ENCODE measurements at places on chromosomes 3 and 15. TPM values are rescaled to one million over a fixed set of nuclear protein-coding genes. Genes with fewer than 3 reads are reported as not detected.

RBP2 gene
- total RNA-seq, result not detected

PLIN1 gene
- 15.8 TPM for total RNA-seq

TMED3 gene
- 126 TPM for total RNA-seq

EDC3 gene
- total RNA-seq, result 15.7 TPM

KIAA1143 gene
- 21.2 TPM for total RNA-seq

MKRN3 gene
- total RNA-seq, result 0.37 TPM

ATP1B3 gene
- total RNA-seq, result 57.0 TPM

SLC28A2 gene
- not detected for total RNA-seq

SLC6A1 gene
- not detected for total RNA-seq

B4GALT4 gene
- total RNA-seq, result 20.8 TPM

CMTM8 gene
- total RNA-seq, result 15.5 TPM

SCG5 gene
- total RNA-seq, result 4.4 TPM

GPR171 gene
- not detected for total RNA-seq

ITPKA gene
- 1.1 TPM for total RNA-seq

NR2E3 gene
- not detected for total RNA-seq

RPL4 gene
- total RNA-seq, result 5,893 TPM

LMAN1L gene
- not detected for total RNA-seq

CPNE9 gene
- total RNA-seq, result not detected

OR4M2 gene
- not detected for total RNA-seq

RLBP1 gene
- total RNA-seq, result not detected

IDH2 gene
- 24.0 TPM for total RNA-seq
